ENCODE measurements at places on chromosomes 1 and 21.

- DNase-seq: no peak
Measured at GRCh38 chr21:34670220-34670961, 1.6 kb downstream of the CLIC6 start.

GRCh38 chr1:217435204-217435603 is 195.7 kb downstream of the GPATCH2 start:
- DNase-seq: no peak

DNA sequence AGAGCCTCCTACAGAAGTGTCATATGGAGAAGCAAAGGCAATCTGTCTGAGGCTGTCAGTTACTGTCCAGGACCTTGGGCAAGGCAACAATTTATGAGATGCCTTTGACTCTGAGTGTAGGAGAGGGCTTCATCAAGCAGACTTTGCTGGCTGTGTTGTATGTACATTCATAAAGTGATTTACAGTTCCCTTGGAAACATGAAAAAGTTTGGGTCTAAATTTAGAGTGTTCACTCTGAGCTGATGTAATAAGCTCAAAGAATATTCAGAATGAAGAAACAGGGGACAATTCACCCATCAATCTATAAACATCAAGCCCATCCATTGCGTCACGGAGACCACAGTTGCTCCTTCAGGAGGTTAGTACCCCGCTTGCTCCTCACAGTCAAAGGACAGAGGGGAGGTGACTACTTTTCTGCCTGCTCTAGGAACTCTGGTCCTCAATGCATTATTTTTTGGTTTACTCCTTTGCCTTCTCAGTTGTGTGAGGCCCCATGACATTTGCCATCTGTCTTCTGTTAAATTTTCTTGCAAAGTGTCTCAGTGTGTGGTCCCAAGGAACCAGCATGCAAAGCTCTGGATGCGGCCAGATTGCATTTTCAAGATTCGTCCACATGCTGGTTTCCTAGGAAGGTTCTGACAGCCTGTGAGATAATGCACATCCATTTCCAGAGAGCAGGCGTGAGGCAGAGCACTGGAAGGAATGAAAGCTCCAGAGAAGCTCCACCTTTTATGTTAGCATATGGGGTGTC is 241.1 kb upstream of the KIAA0040 start:
- no peak for DNase-seq

- DNase-seq: no peak
Measured at GRCh38 chr1:28296401-28297261, 32.2 kb upstream of the MED18 start.

GRCh38 chr21:36891692-36892091 is 74.8 kb downstream of the HLCS start:
- no peak for DNase-seq

DNA sequence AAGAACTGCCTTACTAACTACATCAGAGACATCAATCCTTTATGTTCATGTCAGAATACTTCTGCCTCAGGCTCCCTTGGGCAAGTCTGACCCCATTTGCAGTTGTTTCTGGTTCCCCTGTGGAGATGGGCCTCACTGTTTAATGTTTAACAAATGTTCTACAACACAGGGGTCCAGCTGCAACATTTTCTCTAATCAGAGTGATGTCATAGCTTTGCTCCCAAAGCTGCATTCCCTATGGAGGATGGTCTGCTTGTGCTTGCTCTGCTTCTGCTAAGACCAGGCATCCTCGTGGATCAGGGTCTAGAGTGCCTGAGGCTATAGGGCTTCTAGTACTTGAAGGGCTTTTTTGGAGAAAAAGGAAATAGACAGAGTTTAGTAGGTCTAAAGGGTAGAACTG is 1071.2 kb downstream of the TTLL7 start:
- DNase-seq: no peak

DNA sequence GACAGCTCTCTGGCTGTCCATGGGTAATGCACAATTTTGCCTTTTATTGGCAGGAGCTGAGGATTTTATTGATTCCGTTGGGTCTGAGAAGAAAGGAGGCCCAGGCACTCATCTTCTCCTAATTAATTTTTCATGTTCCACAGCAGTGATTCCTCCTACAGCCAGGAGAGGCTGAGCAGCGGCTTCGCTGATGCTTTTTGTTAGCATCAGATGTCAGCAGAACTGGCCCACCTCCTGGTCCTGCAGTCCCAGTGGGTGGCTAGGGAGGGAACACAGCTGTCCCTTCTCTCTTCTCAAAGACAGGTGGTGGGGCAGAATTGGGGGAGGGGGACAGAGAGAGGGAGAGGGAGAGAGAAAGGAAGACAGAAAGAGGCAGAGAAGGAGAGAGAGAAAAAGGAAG is 5.7 kb downstream of the MT1HL1 start:
- no peak for DNase-seq

- DNase-seq: no peak
Measured at GRCh38 chr1:89605692-89606091, 27.2 kb upstream of the LRRC8C start.

- DNase-seq: no peak
Measured at GRCh38 chr1:198253259-198253658, 96.5 kb downstream of the NEK7 start.

GRCh38 chr1:209414803-209415329 is 168.6 kb upstream of the CAMK1G start:
- no peak for DNase-seq

DNA sequence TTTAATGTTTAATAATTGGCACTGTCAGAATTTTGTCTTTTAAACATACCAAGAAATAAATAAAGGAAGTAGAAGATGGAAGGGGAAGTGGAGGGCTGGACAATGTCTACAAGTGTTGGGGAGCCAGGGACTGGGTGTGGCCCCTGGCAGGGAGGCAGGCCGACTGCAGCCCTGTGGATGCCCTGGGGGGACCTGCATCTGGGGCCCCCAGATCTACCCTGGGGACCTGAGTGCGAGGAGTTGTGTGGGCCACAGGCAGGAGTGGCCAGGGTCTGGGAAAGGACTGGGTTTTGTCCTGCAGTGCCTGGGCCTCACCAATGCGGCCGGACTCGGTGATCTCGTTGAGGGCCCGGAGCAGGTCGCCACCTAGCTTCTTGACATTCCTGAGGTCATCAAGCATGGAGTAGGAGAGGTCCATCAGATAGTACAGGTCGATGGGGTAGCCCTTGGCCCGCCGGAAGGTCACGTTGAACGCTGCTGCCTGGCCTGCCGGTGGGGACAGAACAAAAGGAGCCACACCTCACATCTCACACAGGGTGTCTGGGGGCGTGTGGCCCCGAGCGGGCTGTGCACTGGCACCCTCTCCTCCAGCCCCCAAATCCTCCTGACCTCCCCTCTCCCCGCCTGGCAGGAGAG is 17.5 kb downstream of the ITGB2 start:
- DNase-seq: no peak

- no peak for DNase-seq
Measured at GRCh38 chr1:204408074-204408507, 3.5 kb downstream of the PPP1R15B start.

DNA sequence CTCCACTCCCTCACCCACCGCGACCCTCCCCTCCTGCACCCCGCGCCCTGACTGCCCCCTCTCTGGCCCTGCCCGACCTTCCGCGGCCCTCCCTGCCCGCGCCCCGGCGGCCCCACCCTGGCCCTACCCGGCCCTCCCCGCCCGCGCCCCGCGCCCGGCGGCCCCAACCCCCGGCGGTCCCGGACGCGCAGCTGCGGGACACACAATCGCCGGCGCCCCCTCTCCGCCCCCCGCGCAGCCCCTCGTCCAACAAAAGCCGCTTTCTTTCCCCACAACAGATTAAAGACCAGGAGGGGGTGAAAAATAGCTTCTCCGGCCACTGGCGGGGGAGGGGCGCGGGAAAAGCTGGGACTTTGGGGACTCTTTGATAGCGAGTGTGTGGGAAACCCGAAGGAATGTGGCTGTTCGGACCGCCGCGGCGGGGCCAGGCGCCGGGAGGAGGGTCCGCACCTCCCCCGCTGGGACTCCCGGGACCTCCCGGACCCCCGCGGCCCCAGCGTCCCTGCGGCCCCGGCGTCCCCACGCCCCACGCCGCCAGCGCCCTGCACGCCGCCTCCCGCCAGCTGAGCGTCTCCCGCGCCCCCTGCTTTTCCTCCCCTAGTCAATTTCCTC is 8.8 kb upstream of the ID3 start:
- DNase-seq: no peak

DNA sequence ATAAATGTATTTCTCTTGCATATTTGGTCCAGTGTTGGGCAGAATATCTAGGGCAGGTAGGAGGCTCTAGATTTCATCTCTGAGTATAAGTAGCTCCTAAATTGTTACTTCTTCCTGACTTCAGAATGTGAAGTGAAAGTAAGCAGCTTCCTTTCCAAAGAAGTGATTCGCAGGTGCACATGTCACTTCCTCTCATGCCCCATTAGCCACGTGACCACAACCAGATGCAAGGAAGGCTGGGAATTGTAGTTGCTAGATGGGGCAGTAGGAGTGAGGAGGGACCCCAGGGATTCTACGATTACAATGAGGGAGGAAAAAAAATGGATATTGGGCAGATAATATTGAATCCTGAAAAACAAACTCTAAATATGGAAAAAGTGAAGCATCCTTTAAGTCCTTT is 113.2 kb upstream of the CYYR1 start:
- no peak for DNase-seq

- peak; percentile 14 for DNase-seq
Measured at GRCh38 chr1:114558544-114558943, 22.9 kb downstream of the BCAS2 start.

GRCh38 chr1:166354406-166354805 is 187.6 kb upstream of the FAM78B start:
- no peak for DNase-seq

DNA sequence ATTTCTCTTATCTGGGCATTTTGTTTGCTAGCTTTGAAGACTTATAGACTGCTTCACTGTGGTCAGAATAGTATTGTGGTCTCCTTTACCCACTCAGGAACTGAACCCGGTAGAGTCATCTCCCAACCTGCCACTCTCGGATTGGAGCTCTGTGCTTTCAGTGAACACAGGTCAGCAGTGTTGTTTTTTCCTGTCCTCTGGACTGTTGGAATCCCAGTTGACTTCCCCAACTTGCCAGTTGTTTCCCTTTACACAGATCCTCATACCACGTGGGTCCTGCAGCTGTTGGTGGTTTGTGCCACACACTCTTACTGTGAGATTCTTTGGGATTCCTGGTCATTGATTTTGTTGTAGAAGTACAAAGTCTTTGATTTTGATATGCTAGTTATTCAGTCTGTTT is 214.1 kb downstream of the DYRK1A start:
- DNase-seq: no peak
